ENCODE measurements at places on chromosomes 1 and 21. TPM values are rescaled to one million over a fixed set of nuclear protein-coding genes. Genes with fewer than 3 reads are reported as not detected.

Gene CHIA
- 23.2 TPM for total RNA-seq

Gene USF1
- 566 TPM for total RNA-seq

DNA sequence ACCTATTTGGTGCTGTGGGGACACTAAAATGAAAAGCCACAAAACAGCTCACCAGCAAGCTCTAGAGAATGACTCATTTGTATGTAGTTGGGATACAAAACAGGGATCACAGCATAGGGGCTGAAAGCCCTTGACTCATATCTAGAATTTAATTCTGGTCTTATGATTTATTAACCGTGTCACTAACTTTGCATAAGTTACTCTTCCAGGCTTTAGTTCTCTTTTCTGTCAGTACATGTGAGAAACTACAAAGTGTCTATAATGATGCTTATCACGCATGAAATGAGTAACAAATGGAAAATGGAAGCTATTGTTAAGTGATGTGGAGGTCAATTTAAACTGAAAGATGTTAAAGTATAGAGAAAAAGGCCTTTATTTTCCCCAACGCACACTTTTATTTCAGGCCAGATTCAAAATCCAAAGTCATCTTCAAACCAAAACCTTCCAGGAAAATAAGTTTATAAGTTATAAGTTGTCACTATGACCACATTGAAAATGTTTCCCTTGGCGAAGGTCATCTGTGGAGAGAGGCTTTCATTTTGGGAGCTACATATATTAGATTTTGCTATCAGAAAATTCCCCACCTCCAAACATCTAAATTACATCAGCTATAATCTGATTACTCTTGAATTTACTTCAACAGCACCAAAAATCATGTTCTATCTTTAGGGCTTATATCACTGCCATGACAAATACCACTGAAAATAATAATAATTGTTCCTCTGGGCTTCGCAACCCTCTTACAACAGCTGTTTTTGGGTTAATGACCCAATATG, 430.5 kb downstream of the MRPL39 start:
- no peak for DNase-seq

Gene CRYAA
- total RNA-seq: not detected

Gene RSPO1
- total RNA-seq: 0.92 TPM

Gene LIN28A
- total RNA-seq: not detected

- DNase-seq: peak; percentile 59
These were observed 38.2 kb downstream of the SLC2A7 start for GRCh38 chr1:8987881-8988617.

Gene IFI44
- 20.3 TPM for total RNA-seq

- DNase-seq: no peak
These were observed 17.5 kb upstream of the VSIG8 start for GRCh38 chr1:159879977-159880376.

GRCh38 chr1:23237508-23237907, 20.2 kb upstream of the HTR1D start:
- DNase-seq: no peak

Gene MAN1C1
- total RNA-seq: 4.6 TPM

DNA sequence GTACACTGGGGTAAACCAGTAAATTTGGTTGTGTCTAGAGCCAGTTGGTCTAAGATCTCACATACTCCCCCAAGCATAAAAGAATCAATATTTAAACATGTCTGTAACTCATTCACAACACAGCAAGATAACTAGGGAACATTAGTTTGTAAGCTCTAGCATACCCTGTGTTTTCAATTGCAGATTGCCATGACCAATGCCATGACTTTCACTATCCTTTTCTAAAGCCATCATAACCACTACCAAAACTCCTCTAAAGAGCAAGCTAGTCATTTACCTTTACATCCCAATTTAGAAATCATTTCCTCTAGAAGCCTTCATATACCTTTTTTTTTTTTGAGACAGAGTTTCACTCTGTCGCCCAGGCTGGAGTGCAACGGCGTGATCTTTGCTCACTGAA, 56.5 kb upstream of the PLA2G4A start:
- no peak for DNase-seq

DNA sequence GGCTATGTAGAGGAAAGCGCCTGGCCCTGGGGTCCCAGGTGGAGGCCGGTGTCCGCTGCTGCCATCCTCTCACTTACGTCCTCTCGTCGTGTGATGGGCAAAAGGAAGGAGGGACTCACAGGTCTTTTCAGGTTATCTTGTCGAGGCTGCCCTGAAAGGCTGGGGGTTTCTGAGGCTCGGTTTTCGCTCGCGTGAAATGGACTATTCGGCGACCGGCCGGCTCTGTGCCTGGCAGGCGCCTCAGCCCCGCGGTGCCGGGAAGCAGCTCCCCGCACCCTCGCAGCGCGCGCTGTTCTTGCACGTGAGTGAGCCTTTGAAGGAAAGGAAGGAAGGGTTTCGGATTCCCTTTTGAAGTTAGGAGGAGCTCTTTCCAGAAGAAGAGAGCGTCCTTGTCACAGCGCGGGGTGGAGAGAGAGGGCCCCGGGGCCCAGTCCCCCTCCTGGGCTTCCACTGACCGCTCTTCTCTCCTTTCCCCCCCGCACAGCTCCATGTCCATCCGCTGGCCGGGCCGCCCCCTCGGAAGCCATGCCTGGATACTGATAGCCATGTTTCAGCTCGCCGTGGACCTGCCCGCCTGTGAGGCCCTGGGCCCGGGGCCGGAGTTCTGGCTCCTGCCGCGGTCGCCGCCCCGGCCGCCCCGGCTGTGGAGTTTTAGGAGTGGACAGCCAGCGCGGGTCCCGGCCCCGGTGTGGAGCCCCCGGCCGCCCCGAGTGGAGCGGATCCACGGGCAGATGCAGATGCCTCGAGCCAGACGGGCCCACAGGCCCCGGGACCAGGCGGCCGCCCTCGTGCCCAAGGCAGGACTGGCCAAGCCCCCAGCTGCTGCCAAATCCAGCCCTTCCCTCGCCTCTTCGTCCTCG, 57.2 kb downstream of the AJAP1 start:
- no peak for DNase-seq

GRCh38 chr1:158285756-158286241, 3.9 kb upstream of the CD1C start:
- DNase-seq: peak; percentile 47

DNA sequence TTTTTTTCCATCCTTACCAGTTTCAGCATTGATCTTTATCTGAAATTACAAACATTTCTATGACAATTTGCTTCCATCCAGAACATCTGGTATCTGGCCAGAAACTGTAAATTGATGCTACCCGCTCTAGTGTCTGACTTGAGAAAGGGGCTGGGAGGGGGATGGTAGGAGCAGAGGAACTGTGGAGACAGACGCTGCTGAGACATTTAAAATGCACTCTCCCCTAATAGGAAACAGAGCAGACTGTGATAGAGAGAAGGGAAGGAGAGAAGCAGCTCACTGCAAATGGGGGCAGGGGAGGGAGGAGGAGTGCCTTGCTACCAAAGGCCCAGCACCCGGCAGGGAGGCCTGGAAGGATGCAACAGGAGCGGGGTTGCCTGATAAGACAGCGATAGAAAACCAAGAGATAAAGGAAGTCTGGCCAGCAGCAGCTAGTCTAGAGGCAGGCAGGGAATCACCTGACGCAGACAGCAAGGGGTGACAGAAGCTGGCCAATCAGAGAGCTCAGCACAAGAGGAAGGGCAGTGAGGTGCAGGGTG, 195.5 kb upstream of the NFIA start:
- DNase-seq: peak; percentile 39

DNA sequence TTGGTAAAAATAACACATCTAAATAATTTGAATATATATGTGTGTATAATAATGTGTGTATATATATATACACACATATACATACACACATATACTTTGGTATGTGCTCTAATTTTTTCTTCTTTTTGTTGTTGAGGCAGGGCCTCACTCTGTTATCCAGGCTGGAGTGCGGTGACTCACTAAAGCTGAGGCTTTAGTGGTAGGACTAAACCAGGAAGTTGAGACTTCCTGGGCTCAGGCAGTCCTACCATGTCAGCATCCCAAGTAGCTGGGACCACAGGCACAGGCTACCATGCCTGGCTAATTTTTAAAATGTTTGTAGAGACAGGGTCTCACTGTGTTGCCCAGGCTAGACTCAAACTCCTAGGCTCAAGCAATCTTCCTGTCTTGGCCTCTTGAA, 46.7 kb upstream of the CXADR start:
- DNase-seq: peak; percentile 68
